ENCODE measurements at places on chromosomes 6 and 20.

GRCh38 chr6:168968228-168968627 lies 285.4 kb downstream of the THBS2 start:
- DNase-seq, result no peak

DNA sequence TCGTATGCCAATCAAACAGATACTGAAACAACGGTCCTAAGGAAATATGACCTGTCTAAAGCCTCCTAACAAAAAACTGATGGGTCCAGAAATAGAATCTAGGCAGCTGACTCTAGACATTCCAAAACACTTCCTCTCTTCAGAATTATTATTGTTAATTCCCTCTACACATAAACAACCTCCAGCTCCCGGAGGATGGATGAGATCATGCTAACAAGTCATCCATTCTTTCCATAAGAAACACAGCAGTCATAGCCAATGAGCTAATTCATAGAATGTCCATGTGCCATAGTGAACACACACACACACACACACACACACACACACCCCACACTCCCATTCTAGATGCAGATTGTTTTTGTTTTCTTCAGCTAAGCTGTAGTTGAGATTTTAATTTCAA lies 44.3 kb downstream of the HDGFL1 start:
- no peak for DNase-seq

DNA sequence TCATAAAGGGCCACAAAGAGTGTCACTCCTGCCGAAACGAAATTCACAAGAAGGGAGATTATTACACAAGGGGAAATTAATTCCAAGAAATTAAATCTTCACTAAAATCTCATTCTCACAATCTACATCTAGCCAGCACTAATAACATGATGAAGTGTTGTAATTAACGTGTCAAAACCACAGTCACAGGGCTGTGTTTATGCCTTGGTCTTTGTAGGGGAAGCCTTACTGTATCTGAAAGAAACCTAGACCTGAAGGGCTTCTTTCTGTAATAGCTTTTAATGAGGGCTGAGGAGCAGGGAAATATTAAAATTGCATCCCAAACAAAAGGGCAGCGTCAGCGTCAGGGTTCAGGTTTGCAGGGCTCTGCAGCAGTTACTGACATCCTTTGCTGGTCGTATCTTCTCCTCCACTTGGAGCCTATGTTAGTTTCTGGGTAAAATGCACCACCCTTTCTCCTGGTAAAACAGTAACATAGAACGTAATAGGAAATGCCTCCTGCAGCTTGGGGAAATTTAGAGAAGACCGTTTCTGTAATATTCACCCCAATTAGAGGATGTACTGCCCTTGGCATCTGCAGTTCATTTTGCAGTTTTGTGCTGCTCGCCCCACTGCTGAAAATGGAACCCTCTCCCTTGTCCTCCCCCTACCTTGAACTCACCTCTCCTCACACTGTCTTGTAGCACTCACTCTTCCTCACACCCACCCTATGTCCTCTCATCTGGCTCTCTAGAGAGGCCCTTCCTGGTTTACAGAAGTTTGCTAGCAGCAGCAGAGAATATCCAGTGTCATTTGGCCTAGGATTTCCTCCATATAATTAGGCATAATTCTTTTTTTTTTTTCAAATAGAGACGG lies 109.0 kb upstream of the TRAF3IP2 start:
- DNase-seq, result peak; percentile 41

DNA sequence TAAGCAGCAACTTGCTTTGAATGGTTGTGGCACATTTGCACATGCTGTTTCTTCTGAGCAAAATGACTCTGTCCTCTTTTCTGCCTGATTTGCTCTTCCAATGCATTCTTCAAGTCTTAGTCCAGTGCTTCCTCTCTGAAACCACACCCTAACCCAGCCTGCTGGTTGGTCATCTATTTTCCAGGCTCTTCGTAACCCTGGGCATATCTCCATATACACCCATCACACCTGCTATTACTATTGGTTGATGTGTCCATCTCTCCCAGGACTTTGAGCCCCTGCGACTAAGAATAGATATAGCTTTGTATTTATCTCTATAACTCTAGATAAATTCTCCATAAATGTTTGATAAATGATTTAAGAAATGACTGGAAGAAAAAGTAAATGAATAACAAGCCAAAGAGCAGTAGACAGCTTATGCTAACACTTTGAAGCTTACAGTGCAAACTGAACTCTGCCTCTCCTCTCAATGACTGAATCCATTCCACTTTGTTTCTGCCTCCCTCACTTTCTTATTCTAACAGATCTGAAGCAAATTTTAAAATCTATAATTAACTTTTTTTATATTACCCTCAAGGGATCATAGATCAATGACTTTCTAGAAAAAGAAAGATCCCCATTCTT lies 59.7 kb upstream of the NT5E start:
- no peak for DNase-seq

DNA sequence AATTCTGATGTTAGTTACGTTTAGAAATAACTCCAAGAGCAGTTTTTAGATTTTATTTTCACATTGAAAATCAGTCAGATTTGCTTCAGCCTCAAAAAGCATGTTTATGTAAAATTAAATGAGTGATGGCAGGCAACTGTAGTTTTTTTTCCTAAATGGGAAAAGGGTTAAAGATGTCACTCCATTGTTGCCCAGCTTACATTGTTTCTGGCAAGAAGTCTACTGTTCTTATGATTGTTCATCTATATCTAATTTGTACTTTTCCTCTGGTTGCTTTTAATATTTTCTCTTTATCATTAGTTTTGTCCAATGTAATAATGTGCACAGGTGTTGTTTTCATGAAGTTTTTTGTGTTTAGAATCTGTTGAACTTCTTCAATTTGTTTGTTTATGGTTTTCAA lies 6.7 kb upstream of the TTK start:
- DNase-seq, result no peak

DNA sequence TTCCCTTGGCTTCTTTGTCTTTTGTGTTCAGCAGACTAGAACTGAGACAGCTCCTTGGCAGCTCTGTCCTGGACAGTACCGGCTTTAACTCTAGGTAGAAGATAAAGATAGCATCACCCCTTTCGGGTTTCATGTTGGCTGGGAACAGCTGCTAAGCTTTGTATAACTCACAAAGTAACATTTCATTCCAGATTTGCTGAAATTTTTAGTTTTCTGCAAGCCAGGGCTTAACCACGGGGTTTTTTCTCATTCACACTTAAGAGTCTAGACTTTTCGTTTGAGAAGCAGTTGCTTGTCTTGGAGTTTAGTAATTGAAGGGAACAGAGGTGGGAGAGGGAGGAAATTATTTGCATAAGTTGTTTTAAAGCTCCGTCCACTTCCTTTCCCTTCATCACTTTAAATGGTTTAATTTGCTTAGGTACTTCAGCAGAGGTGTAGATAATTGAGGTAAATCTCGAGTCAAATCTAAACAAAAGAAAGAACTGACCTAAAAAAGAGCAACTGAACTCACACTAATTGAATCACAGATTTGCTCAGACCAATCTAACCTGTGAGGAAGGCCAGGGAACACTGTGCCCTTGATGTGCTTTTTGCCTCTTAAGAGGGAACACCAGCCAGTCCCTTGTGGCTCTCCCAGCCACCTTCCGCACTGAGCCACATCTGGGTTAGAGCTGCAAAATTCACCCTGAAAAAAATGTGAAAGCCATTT lies 48.3 kb downstream of the RREB1 start:
- no peak for DNase-seq

DNA sequence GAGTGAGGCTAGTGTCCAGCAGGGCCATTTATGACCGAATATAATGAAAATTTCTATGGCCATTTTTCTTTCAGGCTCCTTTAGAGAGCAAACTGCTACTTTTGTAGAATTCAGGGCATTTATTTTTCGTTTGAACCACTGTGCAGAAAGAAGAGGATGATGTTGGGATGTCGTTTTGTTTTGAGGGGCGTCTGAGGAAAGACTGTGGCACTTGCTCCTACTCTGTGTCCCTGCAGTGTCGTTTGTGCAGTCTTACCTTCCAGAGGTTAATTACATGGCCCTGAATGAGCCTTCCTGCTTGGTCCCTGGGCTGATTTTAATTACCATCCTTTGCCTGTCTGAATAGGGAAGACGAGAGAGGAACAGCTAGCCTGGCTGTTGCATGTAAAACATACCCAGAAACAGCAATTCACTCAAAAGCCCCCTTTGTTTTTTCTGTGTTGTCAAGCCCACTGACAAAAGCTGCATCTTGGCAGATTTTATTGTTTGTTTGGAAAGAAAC lies 65.3 kb downstream of the CTNNBL1 start:
- DNase-seq, result no peak

- no peak for DNase-seq
Measured at GRCh38 chr20:2219481-2220006, 76.3 kb upstream of the TGM3 start.

DNA sequence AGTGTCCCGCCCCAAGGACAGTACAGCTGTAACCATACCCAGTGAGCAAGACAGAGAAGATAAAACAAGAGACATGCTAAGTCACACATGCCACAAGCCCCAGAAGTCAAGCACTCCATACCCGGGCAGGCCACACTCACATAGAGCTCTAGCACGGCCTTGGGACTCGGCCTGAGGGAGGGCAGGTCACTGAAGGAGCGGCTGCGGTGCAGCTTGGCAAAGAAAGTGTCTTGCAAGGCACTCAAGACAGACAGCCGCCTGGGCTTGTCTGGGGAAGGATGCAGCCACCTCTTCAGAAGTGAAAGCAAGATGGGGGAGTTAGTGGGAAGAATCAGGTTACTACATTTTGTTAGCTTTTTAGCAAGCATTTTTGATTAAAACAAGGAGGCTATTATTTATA lies 48.7 kb upstream of the ARMH2 start:
- DNase-seq, result no peak

DNA sequence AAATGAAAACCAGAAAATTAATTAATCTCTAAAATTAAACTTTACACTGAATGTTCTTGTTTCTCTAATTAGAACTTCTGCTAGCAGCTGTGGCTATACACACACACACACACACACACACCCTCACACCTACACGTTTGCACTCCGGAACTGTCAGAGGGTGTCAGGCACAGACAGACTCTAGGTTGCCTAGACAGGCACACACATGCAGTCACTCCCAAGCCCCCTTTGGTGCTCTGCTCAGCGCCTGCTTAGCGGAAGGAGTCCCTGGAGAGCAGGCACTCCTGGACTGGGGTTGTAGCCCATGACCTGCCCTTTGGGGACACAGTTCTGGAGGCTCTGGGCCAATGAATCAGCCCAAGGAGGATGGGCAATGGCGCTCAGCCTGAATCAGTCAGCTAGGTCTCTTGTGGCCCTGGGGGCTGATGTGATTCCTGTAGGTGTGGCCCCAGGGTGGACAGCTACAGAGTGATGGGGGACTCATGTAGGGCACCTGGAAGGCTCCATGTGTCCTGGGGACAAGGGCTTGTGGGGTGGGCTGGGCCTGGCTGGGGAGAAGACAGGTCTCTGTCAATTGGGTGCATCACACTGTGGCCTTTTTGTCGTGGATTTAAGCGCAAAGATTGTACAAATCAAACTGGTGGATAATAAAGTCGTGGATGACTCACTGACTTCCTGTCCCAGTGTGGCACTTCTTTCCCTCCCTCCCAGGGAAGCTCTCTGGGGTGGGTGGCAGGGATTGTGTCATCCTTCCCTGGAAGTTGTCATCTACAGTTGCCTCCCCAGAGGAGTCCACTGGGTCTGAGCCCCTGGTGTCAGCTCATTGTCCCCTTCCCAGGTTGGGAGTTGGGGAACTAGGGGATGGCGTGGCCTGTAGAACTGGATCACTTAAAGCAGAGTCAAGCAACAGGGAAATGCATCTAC lies 8.8 kb downstream of the TMEM151B start:
- DNase-seq, result no peak

DNA sequence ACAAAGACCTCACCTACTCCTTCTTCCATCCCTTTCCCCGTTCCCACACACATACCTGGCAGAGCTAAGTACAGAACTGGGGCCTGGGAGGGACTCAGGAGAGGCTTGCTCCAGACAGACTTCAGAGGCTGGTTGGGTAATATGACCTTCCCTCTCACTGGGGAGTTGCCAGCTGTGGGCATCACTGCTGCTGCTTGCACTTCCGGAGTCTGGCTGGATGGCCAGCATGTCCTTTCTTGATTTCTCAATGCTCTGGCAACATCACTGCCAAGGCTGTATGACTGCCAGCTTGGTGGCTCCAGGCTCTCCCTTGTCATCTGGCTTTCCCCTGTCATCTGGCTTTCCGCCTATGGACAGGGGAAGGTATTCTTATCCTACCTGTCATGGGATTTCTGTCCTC lies 47.8 kb downstream of the CDH22 start:
- no peak for DNase-seq

- DNase-seq, result no peak
Measured at GRCh38 chr6:125899726-125900182, 56.8 kb upstream of the HINT3 start.

DNA sequence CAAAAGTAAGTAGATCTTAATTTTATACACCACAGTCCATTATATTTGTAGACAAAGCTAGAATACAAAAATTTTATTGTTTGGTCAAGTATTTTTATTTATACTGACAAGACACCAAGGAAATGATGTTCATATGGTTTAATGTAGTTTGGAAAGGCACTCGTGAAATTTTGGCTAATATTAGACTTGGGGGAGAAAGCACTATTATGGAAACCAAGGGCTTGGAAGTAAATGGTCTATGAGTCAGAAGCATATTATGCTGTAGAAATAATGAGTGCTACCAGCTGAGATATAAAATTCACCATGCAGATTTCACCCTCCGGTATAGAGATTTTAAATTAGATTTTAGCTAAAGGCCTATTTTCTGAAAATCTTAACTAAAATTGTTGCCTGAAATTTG lies 233.6 kb downstream of the KCNQ5 start:
- no peak for DNase-seq

DNA sequence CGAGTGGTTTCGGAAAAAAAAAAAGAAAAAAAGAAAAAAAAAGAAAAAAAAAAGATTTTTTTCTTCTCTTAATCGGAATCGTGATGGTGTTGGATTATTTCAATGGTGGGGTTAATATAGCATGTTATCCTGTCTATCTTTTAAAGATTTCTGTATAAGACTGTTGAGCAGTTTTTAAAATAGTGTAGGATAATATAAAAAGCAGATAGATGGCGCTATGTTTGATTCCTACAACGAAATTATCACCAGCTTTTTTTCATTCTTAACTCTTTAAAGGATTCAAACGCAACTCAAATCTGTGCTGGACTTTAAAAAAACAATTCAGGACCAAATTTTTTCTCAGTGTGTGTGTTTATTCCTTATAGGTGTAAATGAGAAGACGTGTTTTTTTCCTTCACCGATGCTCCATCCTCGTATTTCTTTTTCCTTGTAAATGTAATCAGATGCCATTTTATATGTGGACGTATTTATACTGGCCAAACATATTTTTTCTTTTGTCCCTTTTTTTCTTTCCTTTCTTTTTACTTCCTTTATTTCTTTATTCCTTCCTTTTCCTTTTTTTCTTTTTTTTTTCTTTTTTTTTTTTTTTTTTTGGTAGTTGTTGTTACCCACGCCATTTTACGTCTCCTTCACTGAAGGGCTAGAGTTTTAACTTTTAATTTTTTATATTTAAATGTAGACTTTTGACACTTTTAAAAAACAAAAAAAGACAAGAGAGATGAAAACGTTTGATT lies 3.6 kb downstream of the SOX4 start:
- DNase-seq, result peak; percentile 7

DNA sequence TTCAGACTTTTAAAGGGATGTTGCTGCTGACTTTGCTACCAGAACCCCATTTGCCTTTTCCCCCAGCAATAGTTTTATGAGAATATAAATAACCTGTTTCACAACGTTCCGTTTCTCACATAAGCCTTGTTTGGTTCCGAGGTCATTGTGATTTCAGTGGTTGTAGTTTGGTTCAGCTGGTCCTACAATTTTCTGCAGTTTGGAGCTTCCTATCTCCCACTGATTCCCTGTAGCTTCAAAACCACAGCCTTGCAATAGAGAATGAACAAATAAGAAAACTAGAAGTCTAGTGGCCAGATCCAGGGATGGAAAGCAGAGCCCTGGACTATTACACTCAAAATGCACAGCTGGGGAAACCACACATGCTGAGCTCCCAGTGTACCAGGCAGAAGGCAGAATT lies 24.1 kb upstream of the SH3BGRL2 start:
- no peak for DNase-seq

Measured in activated CD4-positive, alpha-beta T cell treated with anti-CD3 and anti-CD28 coated beads, Interleukin-2, Interleukin-6, amounts not matched to agents 100 ng/mL and 50 ng/mL, durations not matched to agents 16 hours and 8 hours (primary cell).